ENCODE measurements at places on chromosomes 5 and 9.
A peak's percentile ranks its signal among the peaks of the same experiment; 100 is the strongest.

GRCh38 chr9:115575147-115575546 is 457.2 kb upstream of the TNC start:
- DNase-seq = no peak

DNA sequence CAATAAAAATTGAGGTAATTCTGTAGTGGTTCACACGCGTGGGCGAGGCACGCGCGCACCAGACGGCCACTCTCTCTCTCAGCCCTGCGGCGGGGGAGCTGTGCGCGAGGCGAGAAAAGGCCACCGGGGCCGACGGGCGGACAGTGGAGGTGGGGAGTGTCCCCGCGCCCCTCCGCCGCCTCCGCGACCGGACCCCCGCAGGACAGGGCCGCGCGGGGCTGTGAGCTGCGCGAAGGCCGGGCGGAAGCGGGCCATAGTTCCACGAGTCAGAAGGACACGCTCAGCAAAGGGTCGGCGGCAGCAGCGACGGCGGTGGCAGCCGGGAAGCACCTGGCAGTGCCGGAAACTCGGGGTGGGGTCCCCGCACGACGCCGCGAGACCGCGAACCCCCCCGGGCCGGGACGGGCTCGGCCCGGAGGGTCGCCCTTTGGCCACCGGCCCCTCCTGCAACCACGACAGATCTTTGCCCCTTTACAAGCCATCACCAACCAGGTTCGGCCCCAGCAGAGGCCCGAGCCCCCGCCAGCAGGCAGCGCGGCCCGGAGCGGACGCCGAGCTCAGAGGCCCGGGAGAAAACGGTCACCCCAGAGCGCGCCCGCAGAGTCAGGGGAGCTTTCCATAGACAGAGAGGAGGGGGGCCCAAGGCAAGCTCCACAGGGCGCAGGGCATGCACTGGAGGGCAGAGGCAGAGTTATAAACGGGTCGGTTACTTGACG is 60.9 kb downstream of the ZNF354C start:
- no peak for DNase-seq

- no peak for DNase-seq
These were observed 26.7 kb upstream of the EPB41L4A start for GRCh38 chr5:112445626-112446350.

DNA sequence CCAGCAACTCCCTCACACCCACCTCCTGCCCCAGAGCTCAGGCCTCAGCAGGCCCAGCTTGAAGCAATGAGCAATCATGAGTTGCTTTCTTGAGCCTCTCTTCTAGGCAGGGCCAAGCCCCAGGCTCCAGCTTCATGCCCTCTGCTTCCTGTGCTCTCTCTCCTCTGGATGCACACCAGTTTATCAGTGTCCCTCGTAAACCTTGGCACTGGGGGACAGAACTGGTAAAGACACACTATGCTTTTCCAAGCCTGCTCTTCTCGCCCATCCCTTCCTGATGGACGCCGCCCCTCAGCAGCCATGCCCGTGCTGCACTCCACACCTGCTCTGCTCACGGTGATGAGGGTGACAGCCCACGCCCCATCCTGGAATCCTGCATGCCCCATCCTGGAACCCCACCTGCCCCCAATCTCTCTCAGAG is 49.4 kb upstream of the ORM1 start:
- DNase-seq = no peak

GRCh38 chr5:82416512-82416911 is 138.4 kb upstream of the RPS23 start:
- DNase-seq = no peak

- DNase-seq = no peak
These were observed 19.9 kb downstream of the CSF1R start for GRCh38 chr5:150066436-150066835.

- DNase-seq = peak; percentile 80
These were observed 58.6 kb downstream of the TMC1 start for GRCh38 chr9:72579880-72580550.

DNA sequence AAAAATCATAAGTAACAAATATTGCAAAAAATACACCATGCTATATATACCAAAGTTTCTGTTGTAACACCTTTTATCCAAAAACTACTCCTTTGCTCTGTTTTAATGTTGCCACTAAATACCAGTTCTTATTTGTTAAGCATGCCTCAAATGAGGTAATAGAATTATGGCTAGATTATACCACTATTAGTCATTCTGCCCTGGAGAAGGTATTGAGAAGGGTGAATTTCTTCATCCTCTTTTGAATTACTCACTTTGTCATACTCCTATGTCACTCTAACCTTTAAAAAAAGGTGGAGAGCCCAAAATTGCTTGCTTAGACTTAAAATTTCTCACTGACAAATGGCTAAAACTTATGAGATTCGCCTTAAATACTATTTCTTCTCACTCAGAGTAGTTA is 750.9 kb downstream of the MAT2B start:
- DNase-seq = no peak

DNA sequence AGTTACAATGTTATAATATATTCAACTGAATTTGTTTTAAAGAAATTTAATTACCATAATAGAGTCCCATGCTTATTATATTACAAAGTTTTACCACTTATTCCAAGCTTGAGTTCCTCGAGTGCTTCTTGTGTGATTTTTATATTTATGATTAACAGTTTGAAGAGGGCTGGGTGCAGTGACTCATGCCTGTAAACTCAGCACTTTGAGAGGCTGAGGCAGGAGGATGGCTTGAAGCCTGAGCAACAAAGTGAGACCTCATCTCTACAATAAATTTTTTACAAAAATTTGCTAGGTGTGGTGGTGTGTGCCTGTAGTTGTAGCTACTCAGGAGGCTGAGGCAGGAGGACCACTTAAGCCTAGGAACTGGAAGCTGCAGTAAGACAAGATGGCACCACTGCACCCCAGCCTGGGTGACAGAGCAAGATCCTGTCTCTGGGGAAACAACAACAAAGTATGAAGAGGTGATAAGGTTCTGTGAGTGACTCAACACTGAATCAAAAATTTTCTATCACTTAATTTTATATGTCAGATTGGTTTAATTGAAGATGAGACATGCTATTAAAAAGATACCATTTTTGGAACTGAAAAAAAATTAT is 9.2 kb downstream of the POC5 start:
- no peak for DNase-seq

DNA sequence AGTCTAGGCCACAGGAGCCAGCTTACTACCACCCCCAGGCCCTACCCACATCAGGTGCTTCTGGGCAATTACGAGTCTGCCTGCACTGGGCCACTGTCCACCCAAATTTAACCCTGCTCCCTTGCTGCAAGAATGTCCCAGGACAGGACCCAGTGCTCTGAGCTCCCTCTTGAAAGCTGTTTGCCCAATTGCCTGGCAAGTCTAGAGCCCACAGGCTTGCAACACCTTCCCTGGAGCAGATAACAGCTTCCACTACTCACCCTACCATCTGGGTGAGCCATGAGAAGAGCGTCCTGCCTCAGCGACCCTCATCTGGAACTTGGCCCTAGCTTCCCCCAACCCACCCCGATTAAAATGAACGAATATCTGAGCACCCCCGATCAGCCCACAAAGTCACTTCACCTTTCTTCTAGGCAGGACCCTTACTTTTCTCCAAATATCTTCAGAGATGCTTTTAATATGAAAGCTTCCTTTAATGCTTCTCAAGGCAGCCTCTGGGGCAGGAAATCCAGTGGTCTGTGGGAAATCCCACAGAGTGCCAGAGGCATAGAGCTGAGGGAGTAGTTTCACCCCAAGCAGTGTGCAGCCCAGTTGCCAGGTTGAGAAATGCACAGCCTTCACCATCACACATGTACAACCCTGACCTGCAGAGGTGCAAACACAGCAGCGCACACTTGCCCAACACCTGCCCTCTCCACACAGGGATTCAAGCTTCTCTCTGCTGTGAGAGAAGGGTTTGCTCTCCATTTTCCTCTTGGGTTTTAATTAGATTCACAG is 10.6 kb downstream of the ACSL6 start:
- no peak for DNase-seq

GRCh38 chr5:56585999-56586691 is 229.2 kb upstream of the MAP3K1 start:
- DNase-seq = peak; percentile 82

- DNase-seq = no peak
These were observed 151.8 kb upstream of the GDNF start for GRCh38 chr5:37991301-37992299.

DNA sequence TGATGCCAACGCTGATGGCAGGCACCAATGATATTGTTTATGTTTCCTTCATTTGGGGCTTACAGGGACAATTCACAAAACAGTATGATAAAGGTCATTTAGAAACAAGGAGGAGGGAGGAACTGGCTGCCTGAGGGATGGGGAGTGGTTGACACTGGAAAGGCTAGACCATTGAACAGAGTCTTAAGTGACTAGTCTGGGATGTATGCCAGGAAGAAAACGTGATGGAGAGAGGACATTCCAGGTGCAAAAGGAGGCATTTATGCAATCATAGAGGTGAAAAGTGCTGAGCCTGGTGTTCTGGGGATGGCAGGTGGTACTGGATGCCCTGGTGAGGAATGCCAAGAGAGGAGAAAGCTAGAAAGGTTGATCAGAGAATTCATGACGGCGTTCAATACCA is 153.4 kb downstream of the ZNF462 start:
- DNase-seq = no peak
